NCI-H1436 (cell line): ENCODE measurements at places on chromosomes 16 and 17.
A peak's percentile ranks its signal among the peaks of the same experiment; 100 is the strongest.

DNA sequence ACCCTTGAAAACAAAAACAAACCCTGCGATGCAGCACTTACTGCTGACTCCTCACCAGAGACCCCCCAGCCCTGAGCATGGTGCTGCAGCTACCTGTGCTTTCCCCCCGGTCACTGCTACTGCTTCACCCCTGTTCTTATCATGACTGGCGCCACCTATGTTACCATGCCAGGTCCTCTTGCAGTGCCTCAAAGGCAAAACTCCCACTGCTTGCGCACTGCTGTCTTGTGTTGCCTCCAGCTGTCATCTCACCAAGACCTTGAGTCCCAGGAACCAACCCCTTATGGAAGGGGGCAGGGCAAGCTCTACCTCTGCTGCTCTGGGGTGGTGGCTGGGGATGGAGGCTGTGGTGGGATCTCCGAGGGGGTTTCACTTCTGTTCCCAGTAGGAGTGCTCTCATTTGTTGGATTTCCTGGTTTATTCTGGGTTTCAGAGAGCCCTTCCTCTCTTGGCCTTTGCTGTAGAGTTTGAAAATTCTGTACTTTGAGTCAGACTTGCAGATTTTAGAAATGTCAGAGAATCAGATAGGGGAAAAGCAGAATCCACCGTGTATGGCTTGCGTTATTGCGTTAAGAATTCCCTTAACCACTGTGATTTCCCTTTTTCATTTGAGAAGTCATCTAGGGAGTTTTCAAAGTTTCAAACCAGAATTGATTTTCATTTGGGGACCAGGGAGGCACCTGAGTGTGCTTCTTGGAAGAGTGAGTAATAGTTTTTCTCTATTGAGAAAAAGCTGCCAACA lies 96.6 kb downstream of the SPECC1 start:
- no peak for DNase-seq

DNA sequence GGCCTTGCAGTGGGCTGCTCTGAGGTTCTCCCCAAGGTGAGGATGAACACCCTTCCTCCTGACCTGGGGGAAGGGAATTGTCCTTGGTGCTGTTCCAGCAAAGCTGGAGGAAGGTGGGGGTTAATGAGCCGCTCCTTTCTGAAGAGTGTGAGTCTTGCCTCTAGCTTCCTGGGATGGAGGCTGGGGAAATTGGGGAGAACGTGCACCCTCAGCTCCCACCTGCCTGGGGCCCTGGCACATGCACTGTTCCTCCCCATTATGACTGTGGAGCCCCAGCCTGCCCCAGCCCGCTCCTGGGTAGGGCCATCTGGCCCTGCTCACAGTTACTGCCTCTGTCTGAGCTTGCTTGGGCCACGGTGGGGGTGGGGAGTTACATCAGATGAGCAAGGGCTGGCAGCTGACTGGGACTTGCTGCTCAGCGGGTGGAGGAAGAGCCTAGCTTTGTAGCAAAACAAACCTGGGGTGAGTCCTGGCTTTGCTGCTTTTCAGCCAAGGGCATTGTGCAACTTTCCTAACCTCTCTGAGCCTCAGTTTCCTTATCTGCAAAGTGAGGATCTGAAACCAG lies 11.1 kb downstream of the TNS4 start:
- peak; percentile 21 for DNase-seq

- no peak for DNase-seq
These were observed 275.3 kb downstream of the PARN start for GRCh38 chr16:14354561-14355351.

DNA sequence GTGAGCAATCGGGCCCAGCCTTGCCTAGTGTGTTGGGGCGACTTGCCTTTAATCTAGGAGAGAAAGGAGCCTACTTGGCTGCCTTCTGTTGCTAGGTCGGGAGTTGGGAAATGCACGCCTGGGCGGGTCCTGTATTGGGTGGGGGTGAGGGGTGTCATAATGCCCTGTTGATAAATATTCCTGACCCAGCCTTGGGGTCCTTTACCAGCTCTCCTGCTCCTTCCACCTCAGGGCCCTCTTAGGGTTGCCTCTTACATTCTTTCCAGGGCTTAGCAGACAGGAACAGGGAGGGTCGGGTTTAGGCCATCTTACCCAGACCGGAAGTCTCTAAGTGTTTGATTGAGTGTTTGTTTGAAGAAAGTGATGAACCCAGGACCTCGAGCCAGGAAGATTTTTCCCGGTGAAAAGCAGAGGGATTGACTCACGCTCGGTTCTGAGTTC lies 112.9 kb downstream of the SEC14L1 start:
- no peak for DNase-seq

DNA sequence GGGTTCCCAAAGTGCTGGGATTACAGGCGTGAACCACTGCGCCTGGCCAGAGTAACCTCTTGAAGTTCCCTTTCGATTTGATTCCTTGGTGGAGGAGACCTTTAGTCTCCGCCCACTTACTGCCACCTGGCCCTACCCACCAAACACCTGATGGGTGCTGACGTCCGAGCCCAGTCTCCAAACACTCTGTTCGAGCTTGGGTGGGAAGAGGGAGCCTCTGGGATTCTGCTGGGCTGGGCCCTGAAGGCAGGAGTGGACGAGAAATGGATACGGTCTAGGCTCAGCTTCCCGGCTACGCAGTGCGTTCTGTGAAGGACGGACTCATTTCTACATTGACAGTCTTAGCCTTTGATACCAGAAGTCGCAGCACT lies 870 bp upstream of the ITGA3 start:
- DNase-seq: peak; percentile 85

GRCh38 chr17:61467416-61468262 lies 15.4 kb downstream of the TBX4 start:
- no peak for DNase-seq

DNA sequence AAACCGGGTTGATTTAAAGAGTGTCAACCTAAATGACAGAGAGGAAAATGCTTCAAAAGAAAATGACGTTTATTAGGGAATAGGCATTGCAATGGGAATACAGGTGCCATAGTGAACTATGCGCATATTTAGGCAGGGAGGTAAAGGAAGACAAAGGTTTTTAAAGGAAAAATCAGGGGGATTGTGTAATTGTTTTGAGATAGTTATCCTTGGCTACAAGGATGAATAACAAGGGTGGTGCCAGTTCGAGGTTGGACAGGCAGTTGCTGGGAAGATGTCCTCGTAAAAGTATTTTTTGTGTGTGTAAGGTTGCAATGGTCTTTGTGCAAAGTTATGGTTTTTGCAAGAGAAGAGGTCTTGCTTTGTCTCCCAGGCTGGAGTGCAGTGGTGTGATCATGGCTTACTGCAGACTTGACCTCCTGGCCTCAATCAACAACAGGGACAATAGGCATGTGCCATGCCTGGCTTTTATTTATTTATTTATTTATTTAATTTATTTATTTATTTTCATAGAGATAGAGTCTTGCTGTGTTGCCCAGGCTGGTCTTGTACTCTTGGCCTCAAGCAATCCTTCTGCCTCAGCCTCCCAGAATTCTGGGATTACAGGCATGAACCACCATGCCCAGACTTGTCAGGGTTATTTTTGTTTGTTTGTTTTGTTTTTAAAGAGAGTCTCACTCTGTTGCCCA lies 63.1 kb downstream of the CACNG3 start:
- DNase-seq: no peak

GRCh38 chr17:40910441-40910841 lies 25.4 kb upstream of the KRT20 start:
- no peak for DNase-seq

GRCh38 chr16:28905229-28905754 lies 19.7 kb downstream of the RABEP2 start:
- DNase-seq: no peak

DNA sequence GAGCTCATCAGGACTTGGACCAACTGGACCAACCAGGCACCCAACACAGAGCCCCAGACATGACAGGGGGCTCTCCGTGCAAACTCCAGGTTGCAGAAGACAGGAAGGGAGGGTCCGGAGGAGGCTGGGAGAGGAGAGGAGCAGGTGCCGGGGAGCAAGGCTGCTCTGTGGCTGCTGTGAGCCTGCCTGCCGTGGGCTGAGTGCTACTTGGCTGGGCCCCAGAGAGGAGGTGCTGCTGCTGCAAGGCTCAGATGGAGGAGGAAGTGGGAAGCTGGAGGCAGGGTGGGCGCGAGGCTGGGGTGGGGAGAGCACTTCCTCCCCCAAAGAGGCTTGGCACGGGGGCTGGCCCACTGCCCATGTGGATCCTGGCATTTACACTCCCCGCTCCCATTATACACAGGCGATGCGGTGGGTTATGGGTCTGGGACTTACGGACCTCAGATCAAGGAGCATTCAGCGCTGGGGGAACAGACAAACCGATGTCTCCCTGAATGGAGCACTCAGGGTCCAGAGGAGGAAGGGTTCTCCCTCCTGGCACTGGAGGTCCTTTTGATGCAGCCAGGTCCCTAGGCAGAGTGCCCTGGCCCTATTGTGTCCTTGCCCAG lies 15.9 kb downstream of the EPOP start:
- no peak for DNase-seq

DNA sequence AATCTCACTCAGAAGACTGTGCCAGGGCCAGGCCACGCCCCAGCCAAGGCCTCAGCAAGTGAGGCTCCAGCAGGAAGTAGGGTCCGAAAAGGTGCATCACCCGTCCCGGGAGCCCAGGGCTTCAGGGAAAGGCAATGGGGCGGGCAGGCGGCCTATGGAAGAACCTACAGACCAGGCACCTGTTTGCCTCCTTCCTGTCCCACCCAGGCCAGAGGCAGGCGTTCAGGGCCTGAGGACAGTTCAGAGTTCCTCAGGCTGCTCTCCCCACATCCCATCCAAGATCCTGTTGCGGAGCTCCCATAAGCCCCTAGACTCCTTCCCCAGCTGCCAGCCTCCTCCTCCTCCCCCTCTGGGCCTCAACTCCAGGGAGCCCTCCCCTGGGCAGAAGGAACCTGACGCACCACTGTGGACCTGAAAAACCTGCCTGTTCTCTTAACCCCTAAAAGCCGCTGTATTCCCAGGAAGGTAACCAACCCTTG lies 2.3 kb downstream of the CLUH start:
- no peak for DNase-seq

DNA sequence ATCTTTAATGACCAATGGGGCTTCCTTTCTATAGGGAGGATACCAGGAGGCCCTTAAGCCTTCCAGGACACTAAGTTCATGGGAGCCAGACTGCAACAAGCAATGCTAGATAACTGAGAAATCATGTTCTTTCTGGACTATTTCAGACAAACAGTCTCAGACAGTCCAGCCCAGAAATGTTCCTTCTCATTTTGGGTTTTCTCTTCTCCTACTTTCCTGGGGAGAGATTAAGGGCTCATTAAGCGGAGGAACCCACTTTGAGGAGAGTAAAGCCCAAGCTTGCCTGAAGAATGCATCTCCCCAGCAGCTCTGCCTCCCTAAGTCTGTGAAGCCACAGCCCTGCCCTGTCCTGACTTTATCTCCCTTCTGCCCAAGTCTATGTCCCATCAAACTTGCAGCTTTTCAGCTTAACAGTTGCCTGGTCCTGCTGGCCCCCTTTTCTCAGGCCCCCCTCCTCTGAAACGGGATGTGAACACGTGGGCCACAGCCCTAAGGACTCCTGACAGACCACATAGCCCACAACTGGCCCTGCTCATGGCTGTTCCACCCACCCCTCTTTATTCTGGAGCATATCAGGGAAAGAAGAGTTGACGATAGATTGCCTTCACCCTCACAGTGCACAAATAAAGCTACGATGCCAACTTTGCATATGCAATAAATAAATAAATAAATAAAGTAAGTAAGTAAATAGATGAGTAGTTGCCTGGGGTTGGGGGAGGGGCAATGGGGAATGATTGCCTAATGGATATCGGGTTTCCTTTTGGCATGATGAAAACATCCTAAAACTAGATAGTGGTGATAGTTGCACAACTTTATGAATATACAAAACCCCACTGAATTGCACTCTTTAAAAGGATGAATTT lies 111.0 kb downstream of the N4BP1 start:
- DNase-seq: no peak

DNA sequence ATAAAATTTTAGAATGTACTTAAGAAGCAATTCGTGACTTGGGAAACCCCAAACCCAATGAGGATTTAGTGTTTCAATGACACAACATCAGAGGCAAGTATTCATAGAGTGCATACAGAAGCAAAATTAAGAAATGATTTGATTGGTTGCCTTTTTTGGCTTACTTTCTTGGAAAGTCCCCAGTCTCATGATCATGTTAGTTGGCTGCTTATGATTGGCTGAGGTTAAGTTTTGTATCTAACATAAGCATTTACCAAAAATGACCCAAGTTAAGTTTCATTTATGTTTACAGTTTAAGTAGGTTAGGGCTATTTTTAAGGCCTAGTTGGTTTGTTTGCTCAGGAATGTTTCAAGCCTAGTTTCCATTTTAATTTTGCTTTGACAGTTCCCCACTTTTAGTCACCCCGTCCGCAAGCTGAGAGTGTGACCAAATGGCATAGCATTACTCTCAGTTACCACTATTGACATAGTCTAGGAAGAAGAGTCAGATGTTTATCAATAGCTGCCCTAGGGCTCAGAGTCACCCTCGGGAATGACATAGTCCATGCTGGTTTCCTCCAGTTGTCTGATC lies 36.2 kb downstream of the DGKE start:
- no peak for DNase-seq
